Activated CD4-positive, alpha-beta T cell treated with anti-CD3 and anti-CD28 coated beads for 4 hours (primary cell): ENCODE measurements at places on chromosomes 16 and 17.

GRCh38 chr16:65289022-65289421, 167.2 kb upstream of the CDH11 start:
- DNase-seq = no peak

DNA sequence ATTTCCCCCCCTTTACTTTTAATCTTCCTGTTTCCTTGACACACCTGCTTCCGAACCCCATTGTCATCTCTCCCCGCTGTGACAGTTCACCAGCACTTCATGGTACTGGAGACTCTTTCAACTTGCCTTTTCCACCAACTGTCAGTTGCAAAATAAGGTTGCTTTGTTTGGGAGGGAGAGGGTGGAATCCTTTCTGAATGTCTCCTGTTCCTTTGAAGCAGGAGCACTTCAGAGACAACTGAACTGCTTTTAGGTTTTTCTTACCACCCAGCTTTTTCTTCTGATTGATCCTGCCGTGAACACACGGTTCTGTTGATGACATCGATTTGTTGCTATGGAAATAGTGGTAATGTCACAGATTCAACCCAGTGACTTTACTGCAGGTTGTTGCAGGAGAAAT, 42.0 kb downstream of the RPA1 start:
- peak; percentile 5 for DNase-seq

DNA sequence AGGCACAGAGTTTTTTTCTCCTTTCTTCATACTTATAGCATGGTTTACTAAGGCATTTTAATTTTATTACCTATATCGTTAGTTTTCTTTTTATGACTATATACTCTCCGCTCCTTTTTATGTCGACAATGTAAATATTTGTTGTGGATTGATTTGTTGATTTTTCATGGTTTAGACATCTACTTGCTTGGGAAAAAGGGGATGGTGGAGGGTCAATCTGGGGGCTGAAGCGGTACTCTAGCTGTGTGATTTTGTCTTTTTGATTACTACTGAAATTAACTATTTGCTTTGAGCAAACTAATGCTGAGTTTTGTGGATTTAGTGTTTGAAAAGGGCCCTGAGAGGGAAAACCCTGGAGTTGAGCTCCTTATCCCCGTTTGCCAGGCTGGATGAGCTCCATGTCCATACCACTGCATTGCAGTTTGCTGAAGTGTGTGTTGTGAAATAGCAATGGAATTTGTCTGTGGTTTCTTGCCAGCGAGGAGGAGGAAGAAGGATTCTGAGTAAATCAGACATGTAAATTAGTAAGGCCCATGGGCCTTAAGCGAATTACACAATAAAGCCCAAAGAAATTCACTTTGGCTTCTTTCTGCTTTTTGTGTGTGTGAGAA, 72.0 kb downstream of the FTO start:
- DNase-seq = no peak

DNA sequence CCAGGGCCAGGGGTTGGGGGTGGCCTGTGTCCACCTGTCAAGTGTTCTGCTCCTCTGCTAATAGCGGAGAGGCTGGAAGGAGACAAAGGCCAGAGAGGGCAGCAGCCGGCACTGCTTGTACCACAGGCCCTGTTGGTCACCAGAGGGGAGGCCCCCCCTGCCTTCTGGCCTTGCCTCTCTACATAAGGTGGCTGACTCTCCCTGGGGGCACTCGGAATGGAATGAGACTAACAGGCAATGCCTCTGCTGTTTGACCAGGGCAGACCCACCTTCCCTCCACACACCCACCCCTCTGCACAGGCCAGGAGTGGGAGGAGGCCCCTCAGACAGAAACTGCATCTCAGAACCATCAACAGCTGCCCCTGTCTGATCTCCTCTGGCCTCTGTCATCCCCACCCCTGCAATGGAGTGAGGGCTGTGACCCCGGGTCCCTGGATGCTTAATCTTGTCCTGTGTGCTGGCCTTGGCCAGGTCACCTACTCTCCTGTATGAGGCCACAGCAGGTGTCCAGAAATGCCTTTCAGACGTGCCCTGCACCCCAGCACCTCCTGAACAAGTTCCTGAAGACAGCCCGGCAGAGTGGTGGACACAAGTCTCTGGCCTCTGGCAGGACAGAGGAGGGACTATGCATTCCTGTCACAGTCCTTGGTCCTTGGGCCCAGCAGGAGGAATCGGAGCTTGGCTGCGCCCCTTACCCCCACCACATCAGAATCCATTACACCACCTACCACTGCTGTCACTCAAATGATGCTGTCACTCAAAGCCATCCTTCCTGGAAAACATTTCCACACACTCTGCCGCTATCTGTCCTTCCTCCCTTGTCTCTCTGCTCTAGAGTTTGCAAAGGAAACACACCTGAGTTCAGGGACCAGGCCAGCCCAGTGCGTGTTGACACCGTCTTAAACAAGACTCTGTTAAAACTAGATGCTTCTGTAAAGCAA, 107.5 kb upstream of the ZNF750 start:
- DNase-seq = no peak

GRCh38 chr16:82260212-82260795, 90.3 kb upstream of the MPHOSPH6 start:
- no peak for DNase-seq

- peak; percentile 67 for DNase-seq
Observed at GRCh38 chr17:74368341-74369081, 1.2 kb downstream of the GPR142 start.

GRCh38 chr17:39679521-39680192, 8.2 kb downstream of the PGAP3 start:
- DNase-seq = peak; percentile 38

- no peak for DNase-seq
Observed at GRCh38 chr17:28885363-28885762, 12.2 kb downstream of the FLOT2 start.

DNA sequence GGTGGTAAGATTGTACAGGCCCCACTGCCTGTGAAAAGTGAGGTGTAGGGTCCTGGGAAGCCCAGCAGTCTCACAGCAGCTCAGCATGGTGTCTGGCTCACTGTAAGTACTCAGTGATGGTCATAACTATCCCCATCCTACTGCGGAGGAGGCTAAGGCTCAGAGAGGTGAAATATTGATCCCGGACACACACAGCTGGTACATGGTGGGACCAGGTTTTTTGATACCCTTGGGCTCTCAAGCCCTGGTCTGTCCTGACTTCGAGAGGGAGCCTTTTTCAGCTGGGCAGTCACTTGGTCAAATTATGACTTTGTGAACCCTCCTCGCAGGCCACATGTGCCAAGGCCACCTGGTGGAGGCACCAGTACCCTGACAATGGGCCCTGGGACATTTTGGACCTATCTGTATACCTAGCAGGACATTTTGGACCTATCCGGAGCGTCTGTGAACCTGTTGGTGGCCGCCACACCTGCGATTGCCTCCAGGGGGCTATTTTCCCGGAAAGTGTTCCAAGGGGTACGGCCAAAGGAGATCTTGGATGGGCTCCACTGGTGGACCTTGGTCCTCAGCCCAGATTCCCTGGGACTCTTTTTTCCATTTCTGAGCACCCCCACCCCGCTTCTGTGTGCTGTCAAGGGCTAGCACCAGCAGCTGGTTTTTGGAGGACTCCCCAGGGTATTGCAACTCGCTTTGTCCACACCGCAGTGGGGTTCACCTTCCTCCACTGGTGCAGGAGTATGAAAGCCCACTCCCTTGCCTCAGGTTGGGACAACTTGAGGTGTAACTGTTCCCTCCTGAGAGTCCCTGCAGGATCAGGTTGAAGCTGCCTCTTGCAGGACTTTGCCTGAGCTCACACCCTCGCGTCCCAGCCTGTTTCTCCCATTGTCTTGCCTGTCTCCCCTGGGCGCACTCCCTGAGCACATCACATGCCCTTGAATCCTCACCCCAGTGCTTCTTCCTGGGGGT, 83.6 kb upstream of the NKD1 start:
- DNase-seq = no peak

GRCh38 chr16:57607676-57608461, 20.6 kb upstream of the ADGRG1 start:
- DNase-seq = no peak

GRCh38 chr16:30660424-30661261, 2.4 kb downstream of the FBRS start:
- DNase-seq = peak; percentile 83

- no peak for DNase-seq
Observed at GRCh38 chr16:5581908-5582307, 484.3 kb upstream of the EEF2KMT start.

GRCh38 chr17:57550668-57551315, 194.3 kb downstream of the CCDC182 start:
- DNase-seq = no peak

- no peak for DNase-seq
Observed at GRCh38 chr16:29926711-29927052, 656 bp upstream of the KCTD13 start.

DNA sequence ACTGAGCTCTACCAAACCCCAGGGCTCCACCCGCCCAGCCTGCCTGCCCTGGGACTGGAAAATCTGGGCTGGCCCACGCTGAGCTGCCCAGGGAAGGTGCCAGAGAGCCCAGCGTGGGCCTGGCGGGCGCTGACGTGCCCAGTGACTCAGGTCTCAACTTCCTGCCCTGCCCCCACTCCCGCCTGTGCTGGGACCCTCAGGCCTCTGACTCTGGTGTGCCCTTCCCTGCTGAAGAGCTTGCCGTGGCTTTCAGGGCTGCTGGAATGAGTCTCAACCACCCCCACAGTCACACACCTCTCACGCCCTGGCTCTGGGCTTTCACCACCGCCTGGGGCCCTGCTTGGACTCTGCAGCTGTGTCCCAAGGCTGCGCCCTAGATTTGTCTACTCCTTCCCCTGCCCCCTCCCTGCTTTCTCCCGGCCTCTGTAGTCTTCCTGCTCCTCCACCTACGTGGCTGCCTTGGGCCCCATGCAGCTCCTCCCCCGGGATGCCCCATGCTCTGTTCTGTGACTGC, 10.4 kb downstream of the LLGL1 start:
- no peak for DNase-seq

- no peak for DNase-seq
Observed at GRCh38 chr17:56247816-56248215, 94.5 kb downstream of the ANKFN1 start.

DNA sequence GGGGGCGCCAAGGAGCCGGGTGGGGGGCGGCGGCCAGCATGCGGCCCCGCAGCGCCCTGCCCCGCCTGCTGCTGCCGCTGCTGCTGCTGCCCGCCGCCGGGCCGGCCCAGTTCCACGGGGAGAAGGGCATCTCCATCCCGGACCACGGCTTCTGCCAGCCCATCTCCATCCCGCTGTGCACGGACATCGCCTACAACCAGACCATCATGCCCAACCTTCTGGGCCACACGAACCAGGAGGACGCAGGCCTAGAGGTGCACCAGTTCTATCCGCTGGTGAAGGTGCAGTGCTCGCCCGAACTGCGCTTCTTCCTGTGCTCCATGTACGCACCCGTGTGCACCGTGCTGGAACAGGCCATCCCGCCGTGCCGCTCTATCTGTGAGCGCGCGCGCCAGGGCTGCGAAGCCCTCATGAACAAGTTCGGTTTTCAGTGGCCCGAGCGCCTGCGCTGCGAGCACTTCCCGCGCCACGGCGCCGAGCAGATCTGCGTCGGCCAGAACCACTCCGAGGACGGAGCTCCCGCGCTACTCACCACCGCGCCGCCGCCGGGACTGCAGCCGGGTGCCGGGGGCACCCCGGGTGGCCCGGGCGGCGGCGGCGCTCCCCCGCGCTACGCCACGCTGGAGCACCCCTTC, 484 bp downstream of the FZD2 start:
- DNase-seq = no peak

GRCh38 chr16:58425756-58426494, 33.7 kb downstream of the GINS3 start:
- DNase-seq = no peak

DNA sequence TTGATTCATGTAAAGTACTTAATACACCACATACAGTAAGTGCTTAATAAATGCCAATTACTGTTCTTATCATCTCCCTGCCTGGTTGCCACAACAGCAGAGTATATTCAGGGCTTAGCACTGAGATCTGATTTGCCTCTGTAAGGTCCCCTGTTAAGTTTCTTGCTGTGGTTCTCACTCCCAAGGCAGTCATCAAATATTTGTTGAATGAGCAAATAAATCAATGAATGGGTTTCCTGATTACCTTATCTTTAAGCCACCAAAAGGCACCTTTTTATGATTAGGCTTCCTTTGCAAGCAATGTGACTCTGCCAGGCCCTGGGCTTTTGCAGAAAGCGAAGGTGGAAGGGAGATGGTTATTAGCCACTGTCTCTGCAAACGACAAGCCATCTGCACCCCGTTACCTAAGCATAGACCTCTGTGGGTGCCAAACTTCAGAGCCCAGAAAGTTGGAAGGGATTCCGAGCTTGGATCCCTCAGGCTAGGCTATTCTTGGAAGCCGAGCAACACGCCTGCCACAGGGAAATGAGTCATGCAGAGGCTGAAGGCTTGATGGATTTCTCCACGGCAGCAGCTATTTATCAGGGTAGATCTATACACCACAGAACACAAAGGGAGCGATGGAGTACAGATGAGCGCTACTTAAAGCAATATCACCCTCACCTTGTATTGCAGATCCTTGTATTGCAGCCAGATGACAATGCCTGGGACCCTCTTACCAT, 102.0 kb downstream of the GRIN2A start:
- no peak for DNase-seq

DNA sequence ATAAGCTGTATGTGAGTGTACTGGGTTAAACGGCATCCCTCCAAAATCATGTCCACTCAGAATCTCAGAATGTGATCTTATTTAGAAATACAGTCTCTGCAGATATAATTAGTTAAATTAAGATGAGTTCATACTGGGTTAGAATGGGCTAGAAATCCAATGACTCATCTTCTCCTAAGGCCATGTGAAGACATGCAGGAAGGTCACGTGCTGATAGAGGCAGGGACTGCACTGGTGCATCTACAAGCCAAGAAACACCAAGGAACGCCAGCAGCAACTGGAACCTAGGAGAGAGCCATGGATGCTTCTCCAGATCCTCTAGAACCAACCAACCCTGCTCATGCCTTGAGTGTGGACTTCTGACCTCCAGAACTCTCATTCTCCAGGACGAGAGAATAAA, 241.0 kb downstream of the XYLT1 start:
- no peak for DNase-seq

DNA sequence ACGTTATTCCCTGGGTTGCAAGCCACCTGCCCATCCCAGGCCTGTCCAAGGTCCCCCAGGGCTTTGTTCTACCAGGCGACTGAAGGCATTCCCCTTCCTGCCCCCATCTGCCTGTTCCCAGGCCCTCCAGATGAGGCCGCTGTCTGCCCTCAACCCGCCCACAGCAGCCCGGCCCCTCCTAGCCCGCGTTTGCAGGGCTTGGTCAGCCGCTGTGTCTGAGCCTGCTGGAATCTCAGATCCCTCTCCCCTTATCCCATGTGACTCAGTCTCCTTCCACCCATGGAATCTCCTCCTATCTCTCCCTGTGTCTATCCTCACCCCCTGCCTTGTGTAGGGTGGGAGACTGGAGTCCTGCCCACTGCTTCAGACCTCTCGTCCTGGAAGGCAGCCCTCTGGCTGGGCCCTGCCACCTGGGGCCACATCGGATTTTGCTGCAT, 186.0 kb upstream of the TNRC6C start:
- peak; percentile 62 for DNase-seq

DNA sequence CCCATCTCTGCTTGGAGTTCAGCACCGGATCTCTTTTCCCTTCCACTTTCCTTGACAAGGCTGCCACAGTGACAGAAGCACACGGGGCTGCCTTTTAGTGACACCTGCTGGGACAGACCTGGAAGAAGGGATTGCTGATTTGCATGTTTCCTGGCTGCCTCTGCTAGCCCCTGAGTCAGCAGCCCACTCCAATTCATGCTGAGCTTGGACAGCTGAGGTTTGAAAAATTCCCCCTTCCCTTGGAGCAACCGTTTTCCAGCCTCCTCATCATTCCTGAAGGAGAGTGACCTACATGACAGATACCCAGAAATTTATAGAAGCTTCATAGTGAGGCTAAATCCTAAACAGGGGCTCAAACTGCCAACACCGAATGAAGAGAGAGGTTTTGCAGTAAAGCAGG, 18.8 kb upstream of the RBL2 start:
- no peak for DNase-seq

- no peak for DNase-seq
Observed at GRCh38 chr17:81365601-81366585, 29.4 kb upstream of the BAHCC1 start.
